ENCODE measurements at places on chromosomes 1 and 21.

DNA sequence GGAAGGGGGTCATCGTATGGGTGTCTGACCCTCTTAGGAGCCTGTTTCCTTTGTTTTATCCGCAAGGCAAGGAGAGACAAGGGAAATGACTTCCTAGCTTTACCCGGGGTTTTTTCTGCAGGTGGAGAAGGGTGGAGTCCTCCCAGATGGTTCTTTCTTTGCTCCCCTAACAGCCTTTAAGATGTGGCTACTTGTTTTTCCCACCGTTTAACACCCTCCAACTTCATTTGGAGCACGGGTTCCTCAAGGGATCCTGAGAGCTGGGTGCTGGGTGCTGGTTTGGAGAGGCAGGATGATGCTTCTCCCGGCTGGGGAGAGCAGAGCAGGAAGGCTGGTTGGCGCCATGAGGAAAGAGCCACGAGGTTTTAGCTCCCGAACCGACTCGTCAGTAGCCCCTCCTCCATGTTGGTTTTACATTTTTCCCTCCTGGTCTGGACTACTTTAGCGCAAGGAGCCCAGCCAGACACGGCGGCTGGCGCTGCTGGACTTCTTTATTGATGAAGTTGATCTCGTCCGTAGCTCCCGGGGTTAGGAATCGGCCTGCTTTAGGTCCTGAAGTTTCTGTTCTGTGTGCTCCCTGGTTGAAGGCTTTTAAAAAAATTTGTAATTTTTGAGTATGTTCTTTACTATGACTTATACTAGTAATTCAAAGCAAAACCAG lies 1.4 kb downstream of the UCK2 start:
- DNase-seq: no peak

DNA sequence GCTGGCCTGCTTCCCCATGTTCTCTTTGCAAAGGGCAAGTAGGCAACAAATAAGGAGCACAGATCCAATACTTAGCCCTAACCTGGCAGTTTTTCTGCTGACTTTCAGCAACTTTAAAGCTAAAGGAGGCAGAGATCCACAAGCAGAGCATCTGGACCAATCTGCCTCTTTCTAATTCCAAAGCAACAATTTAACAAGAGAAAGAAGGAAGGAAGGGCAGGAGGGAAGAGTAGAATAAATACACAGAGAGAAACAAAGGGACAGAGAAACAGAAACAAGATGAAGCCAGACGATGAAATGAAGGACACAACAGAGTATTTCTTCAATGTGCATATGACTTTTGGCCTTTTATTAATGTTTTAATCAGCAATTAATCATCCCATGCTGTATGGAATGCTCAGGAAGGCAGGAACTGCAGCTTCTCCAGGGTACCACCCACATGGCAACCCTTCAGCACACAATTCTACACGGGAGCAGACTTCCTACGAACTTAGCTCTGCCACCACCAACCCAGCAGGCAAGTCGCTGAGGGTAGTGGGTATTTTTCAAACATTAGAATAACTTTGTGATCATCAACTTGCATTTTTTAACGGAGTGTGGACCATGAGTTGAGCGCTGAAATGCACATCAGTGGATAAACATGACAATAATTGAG lies 15.3 kb downstream of the CLCC1 start:
- DNase-seq: no peak

- no peak for DNase-seq
These were observed 19.1 kb downstream of the PDIK1L start for GRCh38 chr1:26130695-26131094.

- DNase-seq: no peak
These were observed 485.0 kb upstream of the ZRANB2 start for GRCh38 chr1:71565831-71566230.

- DNase-seq: no peak
These were observed 66.6 kb upstream of the ADAMTS5 start for GRCh38 chr21:27033471-27033870.

- DNase-seq: no peak
These were observed 2.7 kb downstream of the DSTYK start for GRCh38 chr1:205208811-205209210.

DNA sequence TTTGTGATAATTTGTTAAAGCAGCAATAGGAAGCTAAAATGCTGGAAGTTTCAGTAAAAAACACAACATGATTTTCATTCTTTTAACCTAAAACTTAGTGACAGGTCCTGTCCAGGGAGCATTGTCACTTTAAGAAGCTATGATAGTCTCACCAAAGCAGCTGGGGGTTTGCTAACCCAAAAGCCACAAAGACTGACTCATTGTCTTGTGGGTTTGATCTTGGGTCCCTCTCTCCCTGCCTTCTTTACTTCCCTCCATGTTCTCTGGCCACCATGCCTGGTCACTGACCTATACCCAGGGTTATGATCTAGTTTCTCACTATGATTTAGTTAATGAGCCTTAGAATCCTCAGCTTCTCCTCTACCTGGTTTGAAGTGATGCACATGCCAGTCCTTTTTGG lies 213.5 kb upstream of the PTGFR start:
- no peak for DNase-seq

- DNase-seq: no peak
These were observed 59.7 kb downstream of the RABGAP1L start for GRCh38 chr1:174218983-174219382.

DNA sequence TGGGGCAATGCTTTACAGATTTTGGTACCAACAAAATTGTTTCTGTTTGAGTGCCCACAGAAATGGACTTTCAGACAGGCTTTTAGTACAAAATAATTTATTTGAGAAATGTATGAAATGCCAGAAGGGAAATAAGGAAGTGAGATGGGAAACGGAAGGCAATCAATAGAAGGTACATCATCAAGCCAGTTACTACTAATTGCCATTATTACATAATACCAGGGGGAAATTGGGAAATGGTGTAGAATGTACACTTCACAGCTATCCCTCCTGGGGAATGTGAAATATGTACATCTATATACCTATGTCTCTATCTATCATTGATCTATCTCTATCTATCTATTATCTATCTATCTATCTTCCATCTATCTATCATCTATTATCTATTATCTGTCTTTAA lies 264.6 kb upstream of the B3GALT2 start:
- no peak for DNase-seq

- no peak for DNase-seq
These were observed 62.5 kb upstream of the TNFSF4 start for GRCh38 chr1:173269490-173270230.
